ENCODE measurements at places on chromosomes 7 and 10.
A peak's percentile ranks its signal among the peaks of the same experiment; 100 is the strongest.

- DNase-seq = no peak
Observed at GRCh38 chr7:147069771-147070170, 953.2 kb downstream of the CNTNAP2 start.

DNA sequence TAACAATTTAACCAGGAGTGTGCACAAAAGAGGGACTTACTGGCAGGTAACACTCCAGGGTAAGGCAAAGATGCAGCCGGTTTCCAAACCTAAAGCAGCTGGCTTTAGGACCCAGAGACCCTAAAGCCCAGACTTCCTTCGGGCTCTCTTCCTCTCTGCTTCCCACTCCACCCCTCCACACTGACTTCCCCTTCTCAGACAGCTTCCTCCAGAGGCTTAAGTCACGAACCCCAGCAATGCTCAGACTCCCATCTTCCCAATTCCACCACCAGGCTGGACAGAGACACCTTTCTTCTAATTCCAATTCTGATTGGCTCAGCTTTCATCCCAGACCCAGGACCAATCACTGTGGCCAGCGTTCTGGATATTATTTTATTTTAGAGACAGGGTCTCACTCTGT, 24.8 kb downstream of the STYXL1 start:
- no peak for DNase-seq

GRCh38 chr7:2640846-2641316, 9.1 kb downstream of the TTYH3 start:
- no peak for DNase-seq

DNA sequence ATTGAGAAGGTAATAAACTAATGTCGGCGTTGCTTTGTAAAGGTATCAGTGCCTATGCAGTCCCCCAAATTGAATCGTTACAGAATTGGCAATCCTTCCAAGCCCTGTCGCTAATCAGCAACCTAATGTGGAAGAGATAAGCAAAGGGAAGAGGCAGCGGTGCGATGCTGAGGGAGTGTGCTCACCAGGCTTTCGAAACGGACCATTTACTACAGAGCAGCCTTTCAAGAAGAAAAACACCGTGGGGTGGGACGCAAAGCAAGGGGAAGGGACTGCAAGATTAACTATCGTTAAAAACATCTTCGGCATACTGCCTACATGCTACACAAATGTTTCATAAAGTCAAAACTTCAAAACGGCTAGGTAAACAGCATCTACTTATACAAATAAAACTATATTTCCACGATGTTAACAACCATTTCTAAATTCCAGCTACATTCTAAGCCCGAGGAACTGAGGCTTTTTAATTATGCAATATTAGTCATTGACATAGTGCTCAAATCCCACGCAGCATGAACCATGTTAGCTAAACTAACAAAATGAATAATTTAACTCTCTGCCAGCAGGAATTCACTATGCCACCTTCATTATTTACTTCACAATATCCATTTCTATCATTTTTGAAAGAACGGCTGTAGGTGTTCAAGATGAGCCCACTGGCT, 85.2 kb downstream of the CHCHD3 start:
- DNase-seq = no peak

- DNase-seq = no peak
Observed at GRCh38 chr7:50835156-50835555, 52.5 kb upstream of the GRB10 start.

GRCh38 chr10:51846856-51847506, 147.6 kb upstream of the CSTF2T start:
- DNase-seq = no peak

GRCh38 chr7:24968165-24968564, 11.8 kb downstream of the OSBPL3 start:
- no peak for DNase-seq

DNA sequence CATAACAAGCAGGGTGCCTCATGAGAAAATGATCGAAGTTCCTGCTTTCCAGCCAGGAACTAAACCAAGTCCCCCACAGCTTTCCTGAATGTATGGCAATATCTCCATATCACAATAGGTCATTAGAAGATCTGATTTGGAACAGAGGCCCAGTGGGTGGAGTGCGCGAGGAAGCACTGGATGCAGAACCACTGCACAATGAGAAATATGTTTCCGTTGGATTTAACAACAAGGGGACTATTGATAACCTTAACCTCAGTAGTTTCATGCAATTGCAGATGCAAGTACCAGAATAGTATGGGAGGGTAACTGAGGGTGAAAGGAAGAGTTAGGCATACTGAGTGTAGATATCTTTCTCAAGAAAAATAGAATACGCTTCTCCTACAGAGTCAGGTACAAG, 45.3 kb downstream of the ZPBP start:
- DNase-seq = no peak

- peak; percentile 98 for DNase-seq
Observed at GRCh38 chr7:156640257-156640948, at the start of gene RNF32. RNF32 (plus strand) TSS chr7:156640774; CDS start chr7:156643878, 3,104 bp downstream.

DNA sequence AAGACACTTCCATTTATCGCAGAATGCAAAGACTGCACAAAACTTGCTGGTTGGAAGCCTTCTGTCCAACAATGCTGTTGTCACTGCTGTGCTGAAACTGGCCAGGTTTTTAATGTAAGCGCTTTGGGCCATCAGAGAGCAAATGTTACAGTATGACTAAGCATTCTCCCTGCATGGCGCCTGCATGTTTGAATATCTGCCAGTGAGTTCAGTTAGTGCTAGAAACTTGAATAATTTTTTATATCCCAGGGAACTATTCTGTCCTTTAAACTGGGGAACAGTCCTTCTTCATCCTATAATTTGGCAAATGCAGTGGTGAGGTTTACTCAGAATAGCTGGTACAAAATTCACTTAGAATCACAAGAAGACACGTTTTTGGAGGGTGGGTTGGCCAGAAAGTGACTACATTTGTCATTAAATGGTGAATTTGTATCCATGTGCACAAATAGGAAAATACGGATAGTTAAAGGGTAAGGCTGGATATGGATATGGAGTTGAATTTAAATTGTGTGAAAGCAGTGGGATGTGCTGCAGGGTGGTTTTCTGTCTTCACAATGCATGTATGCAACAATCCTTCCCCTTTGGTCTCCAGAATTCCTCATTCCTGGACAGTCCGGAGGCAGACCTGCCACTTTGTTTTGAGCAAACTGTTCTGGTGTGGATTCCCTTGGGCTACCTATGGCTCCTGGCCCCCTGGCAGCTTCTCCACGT, 1.7 kb downstream of the ABCC2 start:
- DNase-seq = no peak

GRCh38 chr7:28048694-28049093, 131.9 kb downstream of the JAZF1 start:
- no peak for DNase-seq

DNA sequence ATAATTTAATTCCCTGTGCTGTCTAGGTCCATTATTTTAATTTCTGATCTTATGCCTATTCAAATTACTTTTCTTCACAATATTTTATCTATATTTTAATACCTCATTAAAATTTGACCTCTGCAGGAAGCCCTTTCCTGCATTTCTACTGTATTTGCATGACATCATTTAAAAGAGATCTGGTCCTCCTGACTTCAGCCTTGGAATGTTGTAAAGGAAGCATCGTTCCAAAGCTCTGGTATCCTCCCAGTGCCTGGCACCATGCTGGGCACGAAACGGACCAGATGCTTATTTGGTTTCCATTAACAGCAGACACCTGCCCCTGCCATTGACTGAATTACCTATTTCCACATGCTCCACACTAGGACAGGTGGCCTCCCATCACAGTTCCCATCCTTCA, 247.5 kb downstream of the KLF6 start:
- no peak for DNase-seq

- no peak for DNase-seq
Observed at GRCh38 chr10:67385566-67385965, 310.4 kb downstream of the CTNNA3 start.

GRCh38 chr7:75711076-75711475, 27.7 kb downstream of the HIP1 start:
- DNase-seq = no peak

- no peak for DNase-seq
Observed at GRCh38 chr7:20284003-20284770, 46.5 kb upstream of the ITGB8 start.

- no peak for DNase-seq
Observed at GRCh38 chr7:99953649-99954048, 22.2 kb downstream of the AZGP1 start.

DNA sequence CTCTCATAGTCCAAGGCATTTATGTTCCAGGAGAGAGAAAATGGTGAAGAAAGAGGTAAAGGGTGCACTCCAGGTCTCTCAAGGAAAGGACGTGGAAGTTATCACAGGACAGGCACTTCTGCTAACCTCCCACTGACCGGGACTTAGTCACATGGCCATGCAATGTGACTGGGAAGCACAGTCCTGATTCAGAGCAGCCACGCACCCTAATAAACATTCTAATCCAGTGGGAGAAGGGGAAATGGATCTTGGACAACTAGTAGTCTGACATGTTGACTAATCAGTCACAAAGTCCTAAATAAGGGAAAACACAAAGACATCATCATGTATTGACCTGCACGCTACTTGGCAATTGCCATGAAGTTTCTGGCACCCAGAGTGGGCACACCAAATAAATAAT, 417.5 kb upstream of the ZMIZ1 start:
- no peak for DNase-seq

DNA sequence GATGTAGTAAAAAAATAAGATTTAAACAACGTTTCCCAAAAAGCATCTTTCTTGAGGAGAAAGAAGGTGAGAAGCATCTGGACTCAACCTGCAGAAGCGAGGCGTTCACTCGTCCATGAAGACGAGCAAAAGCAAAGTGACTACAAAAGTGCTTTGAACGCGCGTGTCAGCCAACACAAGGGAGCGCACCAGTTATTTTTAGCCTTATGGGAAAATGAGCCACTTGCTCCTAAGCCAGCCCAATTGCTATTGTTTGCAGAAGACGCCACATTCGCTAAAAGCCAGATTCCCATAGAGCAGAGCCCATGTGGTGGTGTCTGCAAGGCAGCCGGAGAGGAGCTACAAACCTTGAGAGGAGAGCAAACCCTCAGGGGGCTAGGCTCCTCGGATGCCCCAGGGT, 122.5 kb downstream of the FAM53B start:
- no peak for DNase-seq

DNA sequence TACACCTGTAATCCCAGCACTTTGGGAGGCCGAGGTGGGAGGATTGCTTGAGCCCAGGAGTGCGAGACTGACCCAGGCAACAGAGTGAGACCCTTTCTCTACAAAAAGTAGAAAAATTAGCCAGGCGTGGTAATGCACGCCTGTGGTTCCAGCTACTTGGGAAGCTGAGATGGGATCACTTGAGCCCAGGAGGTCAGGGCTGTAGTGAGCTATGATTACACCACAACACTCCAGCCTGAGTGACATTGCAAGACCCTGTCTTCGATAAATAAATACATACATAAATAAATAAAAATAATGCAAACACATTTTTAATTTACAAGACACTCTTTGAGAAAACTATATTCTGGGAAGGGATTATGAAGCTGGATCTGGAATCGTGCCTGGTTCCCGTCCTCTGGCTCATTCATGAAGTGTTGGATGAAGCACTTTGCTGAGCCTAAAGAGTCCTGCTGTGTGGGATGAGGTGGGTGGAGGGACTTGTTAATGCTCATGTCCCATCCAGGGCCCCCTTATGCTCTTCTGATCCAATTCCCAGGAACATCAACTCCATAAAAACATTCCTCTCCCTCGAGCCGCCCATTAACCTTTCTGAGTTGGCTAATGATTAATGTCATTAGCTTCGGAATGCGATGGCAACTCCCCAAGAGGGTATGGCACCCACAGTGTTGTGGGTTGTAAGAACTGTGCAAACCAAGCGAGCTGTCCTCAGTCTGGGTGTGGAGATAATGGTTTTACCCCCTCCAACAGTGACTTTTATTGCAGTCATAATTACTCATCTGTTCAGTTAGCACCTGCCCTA, 236.3 kb downstream of the BAMBI start:
- DNase-seq = peak; percentile 44

GRCh38 chr10:99369126-99369525, 40.0 kb downstream of the CNNM1 start:
- no peak for DNase-seq

GRCh38 chr10:51082857-51083256, 8.6 kb downstream of the PRKG1 start:
- no peak for DNase-seq

- no peak for DNase-seq
Observed at GRCh38 chr10:119401671-119402395, 140.7 kb downstream of the RGS10 start.

GRCh38 chr10:12973149-12973718, 28.3 kb downstream of the CCDC3 start:
- no peak for DNase-seq

- no peak for DNase-seq
Observed at GRCh38 chr10:86252556-86252955, 114.0 kb downstream of the GRID1 start.

GRCh38 chr7:77383333-77383740, 32.8 kb downstream of the GSAP start:
- DNase-seq = no peak

- DNase-seq = no peak
Observed at GRCh38 chr10:5461203-5461588, 38.2 kb downstream of the CALML5 start.

- no peak for DNase-seq
Observed at GRCh38 chr10:62498271-62498670, 124.1 kb downstream of the ZNF365 start.

DNA sequence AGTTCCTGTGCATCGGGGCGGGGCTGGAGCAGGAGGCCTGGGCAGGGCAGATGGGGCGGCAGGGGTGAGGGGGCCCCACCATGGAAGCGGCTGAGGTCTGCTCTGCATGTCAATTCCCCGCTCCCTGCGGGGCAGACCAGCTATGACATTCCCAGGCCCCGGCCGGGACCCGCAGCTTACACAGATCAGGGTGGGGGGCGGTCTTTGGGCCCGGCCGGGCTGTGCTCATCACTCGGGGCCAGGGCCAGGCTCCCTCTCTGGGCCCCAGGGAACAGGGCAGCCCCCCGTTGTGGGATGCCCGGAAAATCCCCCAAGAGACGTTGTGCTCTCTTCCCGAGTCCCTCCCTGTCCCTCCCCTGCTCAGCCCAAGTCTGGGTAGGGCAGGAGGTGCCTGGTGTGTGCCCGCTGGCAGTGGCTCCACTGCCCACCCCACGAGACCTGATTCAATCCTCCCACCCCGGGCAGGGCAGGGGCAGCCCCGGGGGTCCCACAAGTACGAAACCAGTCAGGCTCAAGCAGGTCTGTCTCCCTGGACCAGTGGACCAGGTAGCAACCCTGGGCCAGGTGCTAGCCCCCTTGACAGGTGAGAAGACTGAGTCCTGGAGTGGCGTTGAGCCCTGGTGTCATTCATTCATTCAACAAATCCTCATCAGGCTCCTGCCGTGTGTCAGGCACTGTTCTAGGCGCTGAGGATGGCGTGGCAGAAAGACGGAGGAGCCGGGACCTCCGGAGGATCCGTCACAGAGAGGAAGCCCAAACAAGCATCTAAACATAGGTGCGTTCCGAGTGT, 29.0 kb downstream of the MICALL2 start:
- no peak for DNase-seq

- DNase-seq = no peak
Observed at GRCh38 chr10:103678178-103678526, 177.2 kb downstream of the SH3PXD2A start.

GRCh38 chr7:36486336-36486735, 96.7 kb downstream of the ANLN start:
- no peak for DNase-seq

GRCh38 chr10:42753507-42754154, 29.0 kb upstream of the BMS1 start:
- DNase-seq = no peak

Measured in HuH-7 (cell line).